T-cell (primary cell): ENCODE measurements at places on chromosomes 4 and X. TPM values are rescaled to one million over a fixed set of nuclear protein-coding genes. Genes with fewer than 3 reads are reported as not detected.

The ALPK1 gene
- 12.0 TPM for total RNA-seq

DNA sequence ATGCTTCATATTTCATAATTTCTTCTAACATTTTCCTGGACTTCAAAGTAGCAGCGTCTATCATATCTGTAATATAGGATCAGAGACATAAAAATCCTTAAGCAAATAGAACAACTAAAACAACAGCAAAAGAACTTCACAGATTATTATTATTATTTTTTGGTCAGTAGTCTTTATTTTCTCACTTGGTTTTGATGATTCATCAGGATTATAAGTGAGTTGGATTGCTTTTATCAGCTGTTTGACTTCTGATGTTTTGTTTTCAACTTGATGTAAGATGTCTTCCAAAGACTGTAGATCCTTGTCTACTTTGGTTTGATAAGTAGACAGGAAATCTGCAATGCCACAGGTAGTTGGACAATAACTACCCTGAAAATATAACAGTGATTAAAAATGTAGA, 623 bp downstream of the FGG start:
- DNase-seq = no peak

GRCh38 chrX:17621566-17622270, 115.6 kb upstream of the SCML1 start:
- no peak for DNase-seq

- DNase-seq = no peak
Observed at GRCh38 chr4:6282314-6282771, 12.7 kb downstream of the WFS1 start.

GRCh38 chr4:83535520-83536361, at the start of gene GPAT3:
Gene GPAT3 (plus strand): TSS chr4:83536108. CDS start chr4:83536623, 515 bp downstream.
- peak; percentile 31 for DNase-seq

The GYPE gene
- 0.56 TPM for total RNA-seq

DNA sequence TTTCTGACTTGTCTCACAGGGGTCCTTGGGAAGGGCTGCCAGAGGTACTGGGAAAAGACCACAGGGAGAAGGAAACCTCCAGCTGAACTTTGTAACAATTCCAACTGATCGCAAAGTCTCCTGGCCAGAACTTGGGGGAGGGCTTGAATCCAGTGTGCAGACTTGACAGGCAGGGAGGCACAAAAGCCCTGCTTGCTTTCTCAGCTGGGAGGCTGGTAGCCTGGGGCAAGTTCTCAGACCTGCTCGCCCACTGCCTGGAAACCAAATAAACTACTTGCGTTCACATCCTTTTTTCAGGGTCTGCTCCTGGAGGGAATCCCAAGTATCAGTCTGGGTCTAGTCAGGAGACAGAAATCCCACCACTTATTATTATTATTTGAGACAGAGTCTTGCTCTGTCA, 48.0 kb upstream of the CASK start:
- DNase-seq = no peak

GRCh38 chr4:4457803-4458553, 71.1 kb downstream of the NSG1 start:
- no peak for DNase-seq

The ADAD1 gene
- total RNA-seq = not detected

DNA sequence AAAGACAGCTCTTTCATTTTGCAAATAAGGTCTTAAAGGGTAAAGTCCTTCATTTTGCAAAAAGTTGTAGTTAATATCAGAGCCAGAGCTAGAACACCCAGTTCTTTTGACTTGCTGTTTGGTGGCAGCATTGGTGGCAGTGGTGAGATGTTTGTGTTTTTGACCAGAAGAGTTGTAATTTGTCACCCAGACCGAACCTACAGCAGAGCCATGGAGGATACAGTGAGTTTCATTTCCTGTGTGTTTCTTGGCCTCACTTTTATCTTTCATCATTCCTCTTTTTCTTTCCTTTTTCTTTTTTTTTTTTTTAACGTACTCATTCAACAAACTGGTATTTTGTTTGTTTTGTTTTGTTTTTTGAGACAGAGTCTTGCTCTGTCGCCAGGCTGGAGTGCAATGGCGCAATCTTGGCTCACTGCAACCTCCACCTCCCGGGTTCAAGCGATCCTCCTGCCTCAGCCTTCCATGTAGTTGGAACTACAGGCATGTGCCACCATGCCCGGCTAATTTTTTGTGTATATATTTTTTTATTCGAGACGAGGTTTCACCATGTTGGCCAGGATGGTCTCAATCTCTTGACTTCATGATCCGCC, 116.4 kb downstream of the AFF1 start:
- DNase-seq = no peak

The HHIP gene
- not detected for total RNA-seq

DNA sequence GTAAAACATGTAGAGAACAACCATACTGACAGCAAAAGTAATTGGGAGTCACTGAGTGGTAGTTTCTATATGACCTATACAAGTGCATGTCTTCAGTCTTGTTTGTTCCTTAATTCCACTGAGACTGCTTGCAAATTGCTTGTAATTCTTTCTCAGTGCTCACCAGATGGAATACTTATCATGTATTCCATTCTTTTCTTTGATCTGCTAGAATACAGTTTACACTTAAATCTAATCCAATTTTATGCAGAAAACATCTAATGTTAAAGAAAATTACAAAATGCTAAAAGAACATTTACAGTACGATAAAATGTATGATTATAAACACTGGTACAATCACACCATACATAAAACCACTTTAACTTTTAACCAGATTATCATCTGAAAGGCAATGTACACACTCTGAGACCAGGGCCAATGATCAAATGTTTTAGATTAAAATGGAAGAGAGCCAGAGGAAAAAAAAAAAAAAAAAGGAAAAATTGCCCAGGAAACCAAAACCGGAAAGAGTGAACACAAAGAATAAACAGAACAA, 741.4 kb downstream of the FAT4 start:
- DNase-seq = no peak

DNA sequence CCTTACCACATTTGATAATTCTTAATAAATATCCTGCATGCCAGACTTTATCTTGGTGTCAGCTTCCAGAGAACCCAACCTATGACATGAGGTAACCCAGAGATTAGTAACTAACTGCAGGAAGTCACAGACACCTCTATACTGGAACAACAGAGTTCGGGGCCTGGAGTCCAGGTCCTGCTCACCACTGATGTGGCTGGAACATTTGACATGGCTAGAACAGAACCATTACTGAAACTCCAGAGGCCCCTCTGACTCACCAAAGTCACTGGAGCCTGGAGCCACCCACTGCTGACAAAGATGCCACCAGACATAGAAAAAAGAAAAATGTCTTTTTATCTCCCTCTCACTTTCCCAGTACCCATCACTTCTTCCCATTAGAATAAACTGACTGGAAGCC, 403.7 kb downstream of the MID1IP1 start:
- DNase-seq = no peak

DNA sequence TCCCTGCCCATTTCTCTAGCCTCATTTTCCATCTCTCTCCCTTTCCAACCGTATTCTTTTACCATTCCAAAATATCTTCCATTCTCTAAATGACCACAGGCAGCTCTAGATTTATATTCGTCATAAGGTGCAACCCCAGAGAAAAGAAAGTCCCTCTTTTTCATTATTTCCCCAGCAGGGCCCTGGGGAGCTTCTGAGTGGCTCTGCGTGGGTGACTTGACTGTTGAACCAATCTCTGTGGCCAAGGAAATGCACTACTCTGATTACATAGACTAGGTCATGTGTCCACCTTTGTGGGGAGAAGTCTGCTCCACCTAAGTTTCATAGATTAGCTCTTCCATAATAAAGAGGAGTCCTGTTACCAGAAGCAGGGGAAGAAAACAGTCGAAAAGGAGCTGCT, 51.4 kb downstream of the ATOH1 start:
- DNase-seq = no peak

DNA sequence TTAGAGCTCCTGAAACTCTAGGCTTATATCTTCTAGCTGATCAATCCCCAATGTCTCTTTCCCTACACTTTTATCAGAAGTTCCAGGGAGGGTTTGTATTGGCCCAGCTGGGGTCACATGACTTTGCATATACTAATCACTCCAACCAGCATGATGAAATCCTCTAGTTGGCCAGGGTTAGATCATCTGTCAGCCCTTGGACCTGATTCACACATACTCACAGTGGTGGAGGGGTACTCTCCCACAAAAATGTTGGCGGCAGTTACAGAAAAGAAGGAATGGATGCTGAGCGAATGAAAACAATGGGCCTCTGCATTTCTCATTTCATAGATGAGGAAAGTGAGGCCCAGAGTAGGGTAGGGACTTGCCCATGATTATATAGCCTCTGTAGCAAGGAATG, 151.1 kb downstream of the PJA1 start:
- DNase-seq = no peak

DNA sequence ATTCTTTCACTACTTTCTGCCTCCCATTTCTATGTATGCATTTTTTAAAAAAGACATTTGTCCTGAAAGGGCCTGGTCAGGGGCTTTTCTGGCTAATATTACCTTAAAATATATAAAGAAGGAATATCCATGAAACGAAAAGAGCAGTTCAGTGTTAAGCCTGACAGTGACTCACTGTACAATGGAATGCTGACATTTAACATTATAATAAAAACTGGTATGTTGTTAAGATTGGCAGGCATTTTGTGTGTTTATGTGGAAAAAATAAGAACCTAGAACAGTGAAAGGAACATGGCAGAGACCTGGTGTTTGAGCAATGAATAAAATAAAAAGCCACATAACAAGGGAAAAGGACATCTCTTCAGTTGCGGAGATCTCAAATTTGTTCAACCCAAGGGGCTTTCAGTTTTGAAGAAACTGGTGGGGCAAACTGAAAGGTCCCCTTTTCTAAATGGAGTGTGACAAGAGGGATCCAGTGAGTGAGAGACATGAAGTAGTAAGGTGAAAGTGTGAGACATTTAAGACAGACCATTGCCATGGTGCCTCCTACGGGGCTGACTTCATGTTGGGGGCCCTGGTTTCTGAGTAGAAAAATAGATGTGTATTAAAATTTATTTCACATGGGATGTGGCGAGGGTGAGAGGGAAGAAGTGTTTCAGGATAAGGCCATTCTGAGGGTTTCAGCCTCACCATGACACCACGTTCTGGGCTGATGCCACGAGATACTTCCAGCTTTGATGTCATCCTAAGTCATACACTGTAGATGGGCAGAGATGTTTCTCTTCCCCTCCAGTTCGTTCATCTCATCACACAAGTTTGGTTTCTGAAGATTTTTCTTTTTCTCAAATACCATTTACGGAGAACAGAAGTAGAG, 324.9 kb downstream of the PPP3CA start:
- DNase-seq = no peak

DNA sequence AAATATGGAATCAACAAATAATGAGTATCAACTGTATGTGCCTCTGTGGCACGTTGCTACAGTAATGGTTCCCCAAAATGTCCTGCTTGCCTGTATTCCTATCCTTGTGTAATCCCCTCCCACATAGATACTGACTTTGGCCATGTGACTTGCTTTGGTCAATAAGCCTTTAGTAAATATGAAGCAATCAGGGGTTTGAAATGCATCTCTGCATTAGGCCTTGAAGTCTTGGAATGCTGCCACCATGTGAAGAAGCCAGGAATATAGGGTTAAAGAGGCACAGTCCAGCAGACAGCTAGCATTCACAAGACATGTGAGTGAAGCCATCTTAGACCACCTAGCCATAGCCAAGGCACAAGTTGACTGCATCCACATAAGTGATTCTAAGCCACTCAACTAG, 190.9 kb downstream of the GABRB1 start:
- DNase-seq = no peak

- DNase-seq = no peak
Observed at GRCh38 chr4:184892999-184893398, 67.2 kb upstream of the ACSL1 start.

GRCh38 chr4:124178449-124179021, 534.0 kb downstream of the ANKRD50 start:
- DNase-seq = no peak

DNA sequence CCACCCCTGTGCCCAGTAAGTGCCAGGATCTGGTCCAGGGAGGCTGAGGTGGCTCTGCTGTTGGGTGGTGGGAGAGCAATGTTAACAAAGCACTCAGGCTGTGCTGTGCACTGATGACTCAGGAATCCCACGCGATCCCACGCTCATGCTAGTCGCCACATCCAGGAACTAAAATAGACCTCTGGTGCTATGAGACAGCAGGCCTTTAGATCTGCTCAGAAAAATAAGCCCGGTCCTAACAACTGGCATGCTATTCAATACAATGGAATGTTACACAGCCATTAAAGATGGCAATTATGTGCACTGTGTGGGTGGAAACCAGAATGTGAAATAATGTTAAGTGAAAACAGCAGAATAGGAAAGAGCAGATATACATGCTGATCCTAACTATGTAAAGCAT, 26.0 kb downstream of the ARL13A start:
- DNase-seq = no peak

GRCh38 chr4:92791871-92792440, 488.2 kb downstream of the GRID2 start:
- no peak for DNase-seq
